ENCODE measurements at places on chromosomes 7 and 10.

GRCh38 chr10:110676016-110676415 is 31.9 kb downstream of the RBM20 start:
- DNase-seq = no peak

DNA sequence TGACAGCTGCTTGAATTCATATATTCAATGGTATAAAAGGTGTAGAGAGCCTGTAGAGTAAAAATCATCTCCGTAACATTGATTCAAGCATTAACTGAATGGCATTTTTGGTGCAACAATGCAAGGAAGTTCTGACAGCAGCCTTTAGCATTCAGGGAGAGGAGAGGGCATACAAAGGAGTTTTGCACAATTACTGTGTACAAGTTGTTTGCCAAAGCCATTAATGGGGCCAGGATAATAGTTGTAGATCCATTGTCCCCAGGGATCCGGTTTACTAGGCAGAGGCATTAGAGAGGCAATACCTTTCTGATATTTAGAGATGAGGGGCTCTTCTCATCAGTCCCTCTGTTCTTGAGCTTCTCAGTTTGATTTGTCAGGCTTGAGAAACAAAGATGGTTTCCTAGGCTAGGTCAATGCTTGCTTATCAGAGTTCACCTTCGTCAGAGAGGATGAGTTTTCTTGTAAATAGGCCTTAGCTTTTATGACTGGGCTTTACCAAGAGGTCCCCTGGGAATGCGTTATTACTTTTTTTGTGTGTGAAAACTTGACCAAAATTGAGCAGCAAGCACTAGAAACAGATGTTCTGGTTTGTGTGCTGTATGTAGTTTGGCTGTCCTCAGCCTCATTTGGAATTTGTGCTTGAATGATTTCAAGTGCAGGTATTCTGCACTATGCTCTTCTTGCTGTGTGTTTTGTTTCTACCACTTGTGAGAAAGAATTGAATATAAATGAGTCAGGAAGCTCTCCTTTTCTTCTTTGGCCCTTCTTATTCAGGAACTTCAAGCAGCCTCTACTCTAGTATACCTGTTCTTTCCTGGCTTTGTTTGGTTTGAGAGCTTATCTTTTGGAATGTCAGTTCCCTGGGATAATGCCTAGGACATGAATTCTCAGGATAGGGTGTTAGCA is 32.0 kb downstream of the SND1 start:
- DNase-seq = no peak

DNA sequence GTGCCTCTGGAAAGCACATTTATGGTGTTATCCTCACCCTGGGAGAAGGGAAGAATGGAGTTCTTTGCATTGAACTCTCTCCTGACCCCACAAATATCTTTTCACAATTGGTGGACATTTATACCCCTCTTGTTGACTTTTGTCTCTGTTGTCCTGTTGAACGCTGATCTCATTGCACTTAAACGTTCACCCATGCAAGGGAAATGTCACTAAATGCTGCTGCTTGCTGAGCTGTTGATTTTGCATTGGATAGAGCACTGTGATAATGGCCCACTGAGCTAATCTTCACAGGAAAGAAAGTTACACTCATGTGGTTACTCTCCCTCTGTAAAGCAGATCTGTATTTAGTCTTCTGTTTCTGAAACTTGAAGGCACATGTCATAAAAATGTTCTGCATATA is 133.4 kb downstream of the FZD1 start:
- DNase-seq = no peak

GRCh38 chr10:70926226-70927000 is 38.0 kb upstream of the PCBD1 start:
- DNase-seq = no peak

- no peak for DNase-seq
Observed at GRCh38 chr7:6317797-6318438, 45.5 kb upstream of the CYTH3 start.

- peak; percentile 45 for DNase-seq
Observed at GRCh38 chr7:28389504-28390395, 22.6 kb upstream of the CREB5 start.

GRCh38 chr7:130208516-130208915 is 856 bp downstream of the SSMEM1 start:
- no peak for DNase-seq

- DNase-seq = no peak
Observed at GRCh38 chr10:118753331-118754228, 1.2 kb downstream of the CACUL1 start.

DNA sequence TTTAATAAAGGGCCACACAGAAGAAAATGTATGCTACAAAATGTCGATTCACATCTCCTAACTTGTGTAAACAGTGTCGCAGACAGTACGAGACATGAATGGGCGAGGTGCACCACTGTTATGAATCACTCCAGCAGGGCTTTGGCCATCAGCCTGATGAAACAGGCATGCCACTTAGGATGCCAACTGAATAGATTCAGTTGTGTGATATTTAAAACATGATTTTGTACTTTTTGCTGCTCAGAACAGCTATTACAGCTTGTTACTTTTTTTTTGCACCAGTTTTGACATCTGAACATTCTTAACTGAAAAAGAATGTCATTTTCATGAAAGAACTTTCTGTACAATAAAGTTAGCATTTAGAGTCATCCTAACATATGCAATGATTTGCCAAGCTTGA is 138.1 kb downstream of the VTI1A start:
- no peak for DNase-seq

- no peak for DNase-seq
Observed at GRCh38 chr7:3914051-3914775, 613.2 kb downstream of the SDK1 start.

GRCh38 chr10:127736915-127737562 is at the start of gene FOXI2:
FOXI2 (plus strand) TSS chr10:127737185; CDS start chr10:127737274, 89 bp downstream.
- no peak for DNase-seq

DNA sequence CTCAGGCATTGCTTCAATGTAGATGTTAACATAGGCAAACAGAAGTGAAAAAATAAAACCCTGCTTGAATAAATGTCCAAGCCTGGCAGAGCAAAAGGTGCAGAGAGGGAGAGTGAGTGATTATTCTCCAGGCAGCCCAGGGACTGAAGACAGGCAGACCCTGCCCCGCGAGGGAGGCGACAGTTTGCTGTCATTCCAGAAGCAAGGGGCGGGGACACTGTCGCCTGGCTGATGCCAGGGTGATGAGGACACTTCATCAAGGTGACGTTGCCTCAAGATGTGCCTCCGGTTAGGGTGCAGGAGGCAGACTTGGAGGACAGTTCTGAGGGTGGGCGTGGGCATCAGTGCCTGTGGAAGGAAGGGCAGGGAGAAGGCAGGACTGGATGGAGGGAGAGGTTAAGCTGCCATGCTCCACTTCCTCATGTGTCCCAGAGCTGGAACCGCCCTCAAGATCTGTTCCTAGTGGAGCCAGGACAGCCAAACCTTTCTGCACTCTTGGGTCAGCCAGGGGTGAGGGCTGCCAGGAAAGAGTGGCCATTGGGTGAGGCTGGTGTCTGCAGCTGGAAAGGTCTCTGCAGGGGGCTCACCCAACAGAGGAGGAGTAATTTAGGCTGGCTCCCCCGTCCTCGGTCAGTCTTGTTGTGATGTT is 560.5 kb upstream of the MKI67 start:
- DNase-seq = no peak

DNA sequence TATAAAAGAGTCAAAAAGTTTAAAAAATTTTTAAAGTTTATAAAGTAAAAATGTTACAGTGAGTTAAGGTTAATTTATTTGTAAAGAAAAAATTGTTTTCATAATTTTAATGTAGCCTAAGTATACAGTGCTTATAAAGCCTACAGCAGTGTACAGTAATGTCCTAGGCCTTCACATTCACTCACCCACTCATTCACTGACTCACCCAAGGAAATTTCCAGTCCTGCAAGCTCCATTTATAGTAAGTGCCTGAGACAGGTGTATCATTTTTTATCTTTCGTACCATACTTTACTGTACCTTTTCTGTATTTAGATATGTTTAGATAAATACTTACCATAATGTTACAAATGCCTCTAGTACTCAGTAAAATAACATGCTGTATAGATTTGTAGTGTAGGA is 269.7 kb upstream of the PHF14 start:
- DNase-seq = no peak

- DNase-seq = no peak
Observed at GRCh38 chr7:44757311-44757710, 8.7 kb downstream of the ZMIZ2 start.

GRCh38 chr10:102712843-102713538 is 1.2 kb downstream of the ARL3 start:
- DNase-seq = no peak

- no peak for DNase-seq
Observed at GRCh38 chr10:103168438-103168837, 24.6 kb downstream of the NT5C2 start.

DNA sequence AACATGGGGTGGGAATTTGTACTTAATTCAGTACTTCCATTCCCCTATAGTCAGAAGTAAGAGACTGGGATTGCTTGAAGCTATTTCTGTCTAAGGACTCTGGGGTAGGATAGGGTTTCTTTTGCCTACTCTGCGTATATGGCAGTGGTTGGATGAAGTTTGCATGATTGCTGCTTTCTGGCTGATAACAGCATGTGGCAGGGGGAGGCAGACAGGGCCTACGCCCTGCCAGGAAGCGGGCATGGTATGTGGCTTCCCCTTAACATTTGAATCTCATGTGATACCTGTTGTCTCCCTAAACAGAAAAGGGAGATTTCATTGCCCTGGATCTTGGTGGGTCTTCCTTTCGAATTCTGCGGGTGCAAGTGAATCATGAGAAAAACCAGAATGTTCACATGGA is 57.1 kb downstream of the TACR2 start:
- no peak for DNase-seq

GRCh38 chr10:29691564-29692072 is 56.8 kb upstream of the SVIL start:
- no peak for DNase-seq

- no peak for DNase-seq
Observed at GRCh38 chr7:94261067-94261466, 133.6 kb upstream of the COL1A2 start.

GRCh38 chr7:21656796-21657195 is 114.0 kb downstream of the DNAH11 start:
- DNase-seq = no peak

GRCh38 chr10:46286991-46287693 is at the start of gene ANTXRL:
ANTXRL (plus strand) TSS chr10:46286997; CDS start chr10:46287263, 266 bp downstream.
- DNase-seq = no peak

DNA sequence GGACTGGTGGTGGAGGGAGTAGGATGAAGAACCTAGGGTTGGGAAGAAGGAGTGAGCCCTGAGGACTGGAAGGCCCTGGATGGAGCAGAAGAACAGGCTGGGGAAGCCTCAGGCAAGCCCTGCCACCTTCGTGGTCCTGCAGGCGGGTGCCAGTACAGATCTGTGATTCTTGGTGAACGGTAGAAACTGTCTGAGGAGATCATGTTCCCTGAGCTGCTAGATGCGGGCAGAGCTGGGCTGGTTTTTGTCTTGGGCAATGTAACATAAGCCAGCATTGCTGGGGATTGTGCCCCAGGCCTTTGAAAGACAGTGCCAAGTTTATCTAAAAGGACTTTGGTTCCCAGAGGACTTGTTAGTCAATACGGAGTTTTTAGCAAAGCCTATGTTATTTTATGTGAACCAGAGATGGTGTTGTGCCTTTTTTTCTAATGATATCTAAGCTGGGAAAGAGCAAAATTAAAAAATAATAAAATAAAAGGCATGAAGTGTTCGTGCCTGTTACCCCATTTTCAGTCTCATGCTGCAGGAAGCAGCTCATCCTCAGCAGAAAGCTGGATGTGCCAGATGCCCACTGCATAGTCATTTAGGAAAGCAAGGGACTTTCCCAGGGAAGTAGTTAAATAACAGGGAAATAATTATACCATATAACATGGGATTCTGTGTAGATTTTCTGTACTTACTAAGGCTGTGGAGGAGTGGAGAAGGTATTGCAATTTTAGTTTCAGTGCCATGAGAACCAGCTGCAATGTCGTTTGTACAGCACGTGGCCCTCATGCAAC is 24.4 kb upstream of the FIGNL1 start:
- no peak for DNase-seq

DNA sequence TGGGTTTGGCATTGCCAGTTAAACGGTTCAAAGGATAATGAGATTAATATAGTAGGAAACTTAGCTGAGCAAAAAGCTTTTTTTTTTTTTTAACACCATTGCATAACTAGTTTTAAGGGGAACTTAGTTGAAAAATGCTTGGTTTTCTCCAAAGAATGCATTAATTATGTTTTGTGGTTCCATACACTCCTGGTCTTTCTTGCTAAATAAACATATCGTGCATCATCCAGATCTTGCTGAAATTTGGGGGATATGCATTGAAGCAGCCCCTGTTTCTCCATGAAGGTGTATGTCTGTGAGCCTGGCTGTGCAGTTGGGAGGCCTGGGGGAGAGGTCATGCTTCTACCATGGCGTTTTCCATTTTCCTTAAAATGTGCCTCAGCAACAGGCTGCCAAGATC is 558.2 kb upstream of the GALNT17 start:
- DNase-seq = no peak

- no peak for DNase-seq
Observed at GRCh38 chr7:35762781-35763180, 38.1 kb upstream of the SEPTIN7 start.

GRCh38 chr7:50284296-50284695 is 20.2 kb upstream of the IKZF1 start:
- DNase-seq = no peak

DNA sequence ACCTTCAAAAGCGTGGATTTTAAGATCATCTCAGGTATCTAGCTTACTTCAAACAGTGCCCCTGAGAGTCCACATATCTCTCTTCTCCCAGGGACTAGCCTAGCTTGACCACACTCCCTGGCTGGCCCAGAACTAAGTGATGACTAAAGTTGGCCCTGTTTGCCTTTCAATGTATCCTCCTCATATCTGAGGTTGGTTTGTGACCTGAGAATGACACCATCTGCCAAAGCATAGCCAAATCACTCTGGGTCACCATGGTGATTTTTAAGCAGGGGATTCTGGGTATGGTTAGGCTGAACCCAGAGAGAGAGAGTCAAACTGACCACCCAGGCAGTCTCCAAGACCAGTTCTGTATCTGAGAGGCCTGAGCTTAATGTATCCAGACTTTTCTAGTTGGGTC is 16.2 kb downstream of the CNNM1 start:
- DNase-seq = no peak

DNA sequence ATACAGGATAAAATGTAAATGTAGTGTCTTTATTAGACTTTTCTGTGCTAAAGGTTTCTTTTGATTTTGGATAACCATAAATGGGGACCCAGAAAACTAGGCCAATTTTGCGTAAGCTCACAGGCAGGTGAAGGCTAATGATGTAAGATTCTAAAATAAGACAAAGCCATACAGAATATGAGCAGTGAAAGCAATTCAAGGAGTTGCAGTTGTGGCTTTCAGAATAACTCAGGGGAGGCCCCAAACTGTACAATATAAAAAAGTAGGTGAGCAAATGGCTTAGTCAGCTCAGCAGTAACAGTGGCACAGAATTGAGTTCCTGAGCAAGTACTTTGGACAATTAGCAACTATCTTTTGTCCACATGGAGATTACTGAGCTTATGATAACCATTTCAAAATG is 81.7 kb upstream of the NRP1 start:
- DNase-seq = no peak

- no peak for DNase-seq
Observed at GRCh38 chr10:126351021-126351420, 37.3 kb downstream of the ADAM12 start.

DNA sequence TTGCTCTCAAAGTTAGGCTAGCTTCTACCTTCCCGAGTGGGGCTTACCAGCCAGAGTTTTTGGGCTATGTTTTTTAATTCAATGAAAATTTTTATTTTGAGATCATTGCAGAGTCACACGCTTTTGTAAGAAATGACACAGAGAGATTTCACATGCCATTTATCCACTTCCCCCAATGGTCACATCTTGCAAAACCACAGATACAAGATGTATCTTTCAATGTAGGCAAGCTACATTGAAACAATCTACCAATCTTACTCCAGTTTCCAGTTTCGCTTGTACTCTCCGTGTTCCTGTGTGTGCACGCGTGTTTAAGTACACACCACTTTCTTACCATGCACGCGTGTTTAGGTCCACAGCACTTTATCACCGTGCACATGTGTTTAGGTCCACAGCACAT is 89.4 kb upstream of the LEP start:
- DNase-seq = no peak
